Germinal center (tissue), 1 donor: ENCODE measurements at places on chromosomes 11 and 22.
A peak's percentile ranks its signal among the peaks of the same experiment; 100 is the strongest.

DNA sequence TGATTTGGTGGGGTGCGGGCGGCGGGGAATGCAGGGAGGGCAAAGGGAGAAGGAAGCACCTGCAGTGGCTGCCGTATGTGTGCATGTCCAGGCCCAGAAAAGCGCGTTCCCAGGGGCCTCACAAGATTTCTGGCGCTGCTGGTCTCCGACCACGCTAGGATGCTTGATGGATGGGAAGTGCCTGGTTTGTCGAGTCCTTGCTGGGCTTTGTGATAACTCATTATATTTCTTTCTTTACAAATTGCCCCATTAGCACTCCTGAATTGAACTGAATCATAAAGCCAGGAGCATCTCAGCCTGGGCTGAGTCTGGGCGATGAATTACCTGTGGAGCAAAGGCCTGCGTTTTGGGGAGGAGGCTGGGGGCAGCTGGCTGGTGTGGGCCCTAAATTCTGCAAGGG, 69.2 kb upstream of the LMO1 start:
- no peak for DNase-seq

DNA sequence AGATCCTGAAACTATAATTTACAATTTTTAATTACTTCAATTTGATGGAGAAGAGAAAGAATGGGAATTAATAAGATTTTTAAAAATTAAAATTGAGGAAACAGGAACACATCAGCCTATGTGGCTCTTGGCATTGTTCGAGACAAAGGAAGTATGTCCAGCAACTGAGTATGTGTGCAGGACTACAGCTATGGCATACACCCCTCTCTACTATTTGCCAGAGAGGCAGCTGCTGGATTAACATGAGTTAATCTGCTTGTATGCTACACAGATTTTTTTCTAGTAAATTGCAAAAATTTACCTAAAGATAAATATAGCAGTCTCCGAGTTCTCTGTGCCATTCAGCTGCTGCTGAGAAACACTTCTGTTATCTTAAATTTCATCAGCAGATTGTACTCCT, 70.6 kb downstream of the PHF21A start:
- no peak for DNase-seq

DNA sequence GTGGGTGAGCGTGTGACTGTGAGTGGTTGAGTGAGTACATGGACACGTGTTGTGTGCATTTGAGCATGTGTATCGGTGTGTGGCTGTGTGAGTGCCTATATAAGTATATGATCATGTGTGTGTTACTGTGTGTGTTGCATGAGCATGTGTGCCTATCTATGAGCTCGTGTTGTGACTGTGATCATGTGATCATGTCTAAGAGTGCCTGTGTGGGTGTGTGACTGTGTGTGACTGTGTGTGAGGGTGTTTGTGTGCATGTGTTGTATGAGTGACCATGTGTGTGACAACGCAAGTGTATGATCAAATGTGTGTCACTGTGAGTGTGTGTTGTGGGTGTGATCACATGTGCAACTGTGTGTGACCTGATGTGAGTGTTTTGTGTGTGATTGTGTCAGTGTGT, 88.8 kb downstream of the UBASH3B start:
- no peak for DNase-seq

DNA sequence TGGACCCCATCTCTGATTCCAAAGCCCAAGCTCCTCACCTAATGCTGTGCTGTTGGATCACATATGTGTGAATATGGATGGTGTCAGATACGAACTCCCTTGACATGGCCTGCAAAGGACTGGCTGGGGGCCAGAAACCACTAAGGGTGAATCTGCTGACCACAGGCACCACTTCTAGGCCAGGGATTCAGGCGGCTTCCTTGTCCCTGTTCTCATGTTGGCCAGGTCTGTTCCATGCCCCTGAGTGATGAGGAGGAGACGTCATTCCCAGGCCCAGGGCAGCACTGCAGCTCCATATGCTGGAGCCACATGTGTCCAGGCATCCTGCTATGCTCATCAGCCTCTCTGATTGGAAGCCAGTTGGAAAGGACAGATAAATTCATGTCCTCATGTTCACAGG, 130.0 kb upstream of the BDNF start:
- DNase-seq: no peak

- no peak for DNase-seq
Measured at GRCh38 chr11:62463121-62463542, 44.3 kb downstream of the SCGB1A1 start.

DNA sequence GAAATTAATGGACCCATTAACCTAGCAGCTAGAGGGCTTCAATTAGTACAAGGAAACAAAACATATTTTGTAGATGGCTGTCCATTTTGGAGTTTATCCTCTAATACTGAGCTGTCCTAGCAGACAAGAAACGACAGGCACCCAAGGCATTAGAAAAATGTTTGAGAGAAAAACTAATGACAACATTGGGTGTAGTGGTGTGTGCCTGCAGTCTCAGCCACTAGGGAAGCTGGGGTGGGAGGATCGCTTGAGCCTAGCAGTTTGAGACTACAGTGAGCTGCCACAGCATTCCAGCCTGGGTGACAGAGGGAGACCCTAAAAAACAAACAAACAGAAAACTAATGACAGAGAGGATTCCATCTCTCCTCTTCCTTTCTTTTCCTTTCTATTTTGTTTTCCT, 1.5 kb downstream of the A4GALT start:
- no peak for DNase-seq

DNA sequence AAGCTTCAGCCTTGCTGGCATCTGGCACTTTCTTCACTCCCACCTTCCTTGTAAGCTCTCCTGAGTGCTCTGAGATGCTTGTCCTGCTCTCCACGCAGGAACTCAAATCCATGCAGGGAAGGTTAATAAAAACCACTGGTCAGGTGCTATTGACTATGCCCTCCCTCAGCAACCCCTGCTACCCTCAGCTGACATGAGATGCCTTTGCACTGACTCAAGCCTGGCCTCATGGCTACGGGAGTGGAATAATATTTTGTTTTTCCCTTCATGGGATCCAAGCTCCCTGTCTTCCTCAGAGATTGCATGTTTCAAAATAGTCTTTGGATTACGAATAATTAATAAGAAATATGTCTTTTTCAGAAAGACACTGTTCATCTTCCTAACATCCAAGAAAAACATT, 31.7 kb upstream of the ABCC8 start:
- DNase-seq: no peak

DNA sequence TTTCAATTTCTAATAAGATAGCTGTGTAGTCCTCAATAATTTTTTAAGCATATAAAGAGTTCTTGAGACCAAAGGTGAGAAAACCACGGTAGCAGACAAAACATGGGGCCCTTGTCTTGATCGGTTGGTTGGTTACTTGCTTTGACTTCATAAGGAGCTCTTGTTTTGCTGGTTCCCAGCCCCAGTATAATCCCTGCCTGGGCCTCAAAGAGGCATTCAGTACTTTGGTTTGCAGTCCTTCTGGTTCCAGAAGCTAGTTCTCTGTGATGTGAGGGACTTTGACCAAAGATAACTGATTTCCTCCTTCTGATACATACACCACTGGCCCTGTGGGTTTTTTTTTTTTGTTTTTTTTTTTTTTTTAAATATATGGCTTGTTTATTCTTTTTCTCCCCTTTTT, 17.1 kb downstream of the MARK2 start:
- no peak for DNase-seq

- DNase-seq: no peak
Measured at GRCh38 chr11:102012946-102013345, 34.3 kb upstream of the CFAP300 start.

DNA sequence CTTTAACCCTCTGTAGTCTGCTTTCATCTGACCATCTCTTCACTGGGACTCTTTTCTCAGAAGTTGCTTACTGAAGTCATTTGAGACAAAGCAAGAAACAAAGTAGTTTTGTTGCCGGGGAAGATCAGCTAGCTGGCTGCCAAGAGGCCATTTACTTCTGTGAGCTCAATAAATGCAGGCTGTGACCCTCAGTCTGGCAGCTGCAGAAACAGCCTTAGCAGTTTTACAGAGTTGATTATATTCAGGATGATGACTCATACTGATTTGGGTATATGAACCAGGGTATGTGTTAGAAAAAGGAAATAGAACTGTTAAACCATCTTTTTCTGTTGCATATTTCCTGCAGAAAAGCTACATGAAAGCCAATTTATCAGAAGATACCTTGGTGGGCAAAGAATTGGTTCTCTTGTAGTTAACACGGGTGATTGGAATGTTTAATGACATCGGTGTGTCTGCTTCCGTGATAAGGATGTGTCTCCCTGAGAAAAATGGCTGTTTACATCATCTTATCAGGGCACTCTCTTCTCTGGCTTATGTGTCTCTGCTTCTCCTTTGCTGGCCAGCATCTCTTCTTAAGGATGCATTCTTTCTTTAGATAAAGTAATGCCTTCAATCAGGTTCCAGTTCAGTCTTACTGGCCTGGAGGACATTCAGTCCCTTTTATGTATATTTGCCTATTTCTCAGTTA, 18.5 kb downstream of the FIBIN start:
- DNase-seq: no peak

GRCh38 chr11:21205205-21205604, 535.8 kb downstream of the NELL1 start:
- no peak for DNase-seq

- peak; percentile 5 for DNase-seq
Measured at GRCh38 chr22:35102663-35103062, 36.7 kb downstream of the ISX start.

GRCh38 chr22:23128269-23129108, 13.3 kb downstream of the RSPH14 start:
- peak; percentile 90 for DNase-seq

- DNase-seq: peak; percentile 94
Measured at GRCh38 chr11:64339754-64340408, at the start of gene CCDC88B. CCDC88B (plus strand) TSS chr11:64340204; CDS start chr11:64340267, 63 bp downstream.
